ENCODE measurements at places on chromosomes 16 and 17.

GRCh38 chr16:66495440-66495839 lies 54.5 kb downstream of the TK2 start:
- no peak for DNase-seq

- peak; percentile 52 for DNase-seq
Measured at GRCh38 chr17:39235555-39236449, 10.1 kb upstream of the STAC2 start.

DNA sequence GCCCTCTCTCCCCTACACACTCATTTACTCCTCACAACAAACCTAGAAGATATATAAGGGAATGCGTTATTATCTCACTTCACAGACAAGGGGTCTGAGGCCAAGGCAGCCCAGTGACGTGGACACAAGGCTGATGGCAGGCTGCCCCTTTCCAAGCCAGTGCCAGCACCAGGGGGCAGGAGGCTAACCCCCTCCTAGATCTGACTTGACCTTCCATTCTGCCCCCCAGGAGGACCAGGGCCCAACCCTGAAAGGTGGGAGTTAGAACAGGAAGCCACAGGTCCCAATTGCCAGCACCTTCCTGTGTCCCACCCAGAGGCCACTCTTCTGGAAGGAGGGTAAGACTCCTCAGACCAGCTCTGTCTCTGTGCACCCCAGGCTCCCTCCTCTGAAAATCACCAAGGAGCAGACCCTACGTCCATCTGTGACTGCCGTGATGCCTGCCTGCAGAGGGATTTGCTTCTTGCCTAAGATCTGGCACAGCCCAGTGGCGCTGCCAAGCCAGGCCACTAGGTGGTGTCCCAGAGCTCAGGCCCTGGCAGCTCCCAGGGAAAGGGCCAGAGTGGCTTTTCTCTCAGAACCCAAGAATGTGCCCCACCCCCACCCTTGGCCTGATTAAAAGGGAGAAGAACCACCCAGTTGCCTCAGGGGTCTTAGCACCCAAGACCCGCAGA lies 42.4 kb upstream of the MRPS23 start:
- peak; percentile 82 for DNase-seq

DNA sequence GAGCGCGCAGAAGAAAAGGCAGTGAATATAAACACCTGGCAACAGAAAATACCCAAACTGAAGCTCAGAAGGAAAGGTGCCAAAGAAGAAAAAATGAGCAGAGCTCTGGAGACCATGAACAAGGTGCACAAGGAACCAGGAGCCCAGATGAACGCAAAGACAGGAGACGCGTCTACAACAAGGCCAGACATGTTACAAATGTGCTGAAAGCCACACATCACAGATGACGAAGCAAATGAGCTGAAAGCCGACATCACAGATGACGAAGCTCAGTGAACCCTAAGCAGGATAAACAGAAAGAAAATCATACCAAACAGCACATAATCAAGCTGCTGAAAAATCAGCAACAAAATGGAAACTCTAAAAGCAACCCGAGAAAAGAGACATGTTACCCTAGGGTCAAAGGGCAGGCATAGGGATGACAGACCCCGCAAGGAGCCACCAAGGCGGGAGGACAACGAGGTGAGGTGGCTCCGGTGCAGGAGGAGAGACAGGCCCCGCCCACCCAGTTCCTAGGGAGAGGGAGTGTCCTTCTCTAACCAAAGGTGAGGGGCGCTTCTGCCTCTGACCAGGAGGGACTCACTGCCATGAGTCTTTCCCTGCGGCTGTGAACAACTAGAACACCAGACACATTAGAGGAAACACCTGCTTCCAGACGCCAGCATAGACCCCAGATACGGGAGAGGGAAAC lies 39.1 kb downstream of the CCDC57 start:
- DNase-seq = no peak

- no peak for DNase-seq
Measured at GRCh38 chr16:86245351-86245750, 265.0 kb upstream of the FOXF1 start.

DNA sequence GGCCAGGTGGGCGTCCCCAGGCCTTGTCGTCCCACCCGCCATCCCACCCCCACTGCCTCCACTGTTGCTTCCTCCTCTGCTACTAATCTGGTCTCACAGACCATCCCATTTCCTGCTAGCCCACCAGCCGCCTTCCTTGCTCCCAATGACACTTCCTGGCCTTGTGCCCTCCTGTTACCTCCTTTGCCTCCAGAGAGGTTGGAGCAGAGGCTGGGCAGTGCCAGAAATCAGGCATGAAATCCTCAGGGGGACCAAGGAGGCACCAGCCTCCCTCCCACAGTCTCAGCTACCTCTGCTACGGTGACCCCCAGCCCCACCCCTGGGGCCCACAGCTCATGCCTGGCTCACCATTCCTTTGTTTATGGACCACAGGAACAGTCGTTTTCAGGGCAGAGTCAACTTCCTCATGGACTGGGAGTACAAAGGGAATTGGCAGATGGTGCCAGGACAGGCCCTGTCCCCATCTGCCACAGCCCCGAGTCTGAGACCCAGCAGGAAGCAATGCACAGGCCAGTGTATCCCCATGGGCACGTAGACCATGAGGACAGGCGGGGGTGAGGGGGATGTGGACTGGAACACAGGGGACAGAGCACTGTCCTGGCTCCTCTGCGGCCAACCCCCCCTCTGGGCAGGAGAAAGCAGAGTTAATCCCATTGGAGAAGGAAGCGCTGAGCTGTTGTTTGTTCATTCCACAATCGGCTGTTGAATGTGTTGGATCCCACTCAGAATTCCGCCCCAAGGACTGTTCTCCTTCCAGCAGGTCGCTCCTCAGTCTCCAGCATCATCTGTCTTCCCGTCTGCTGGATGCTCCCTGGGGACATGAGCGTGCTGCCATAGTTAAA lies 2.2 kb upstream of the CDH5 start:
- DNase-seq = peak; percentile 45

DNA sequence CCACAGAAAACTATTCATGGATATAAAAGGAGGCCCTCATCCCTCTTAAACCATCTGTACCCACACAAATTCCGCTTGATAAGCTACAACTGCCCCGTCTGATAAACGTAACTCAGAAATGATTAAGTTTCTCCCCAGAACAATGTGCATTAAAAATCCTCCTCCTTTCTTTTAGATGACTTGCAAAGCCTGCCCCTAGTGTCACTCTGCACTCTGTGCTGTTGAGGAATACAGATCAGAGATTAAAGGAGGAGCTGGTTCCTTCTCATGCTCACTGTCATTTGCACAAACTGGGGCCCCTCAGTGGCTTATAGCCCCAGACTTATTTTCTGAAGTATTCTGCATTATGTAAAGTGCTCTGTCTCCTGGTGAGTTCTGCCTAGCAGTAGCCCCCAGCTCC lies 33.3 kb downstream of the CDRT15 start:
- no peak for DNase-seq

DNA sequence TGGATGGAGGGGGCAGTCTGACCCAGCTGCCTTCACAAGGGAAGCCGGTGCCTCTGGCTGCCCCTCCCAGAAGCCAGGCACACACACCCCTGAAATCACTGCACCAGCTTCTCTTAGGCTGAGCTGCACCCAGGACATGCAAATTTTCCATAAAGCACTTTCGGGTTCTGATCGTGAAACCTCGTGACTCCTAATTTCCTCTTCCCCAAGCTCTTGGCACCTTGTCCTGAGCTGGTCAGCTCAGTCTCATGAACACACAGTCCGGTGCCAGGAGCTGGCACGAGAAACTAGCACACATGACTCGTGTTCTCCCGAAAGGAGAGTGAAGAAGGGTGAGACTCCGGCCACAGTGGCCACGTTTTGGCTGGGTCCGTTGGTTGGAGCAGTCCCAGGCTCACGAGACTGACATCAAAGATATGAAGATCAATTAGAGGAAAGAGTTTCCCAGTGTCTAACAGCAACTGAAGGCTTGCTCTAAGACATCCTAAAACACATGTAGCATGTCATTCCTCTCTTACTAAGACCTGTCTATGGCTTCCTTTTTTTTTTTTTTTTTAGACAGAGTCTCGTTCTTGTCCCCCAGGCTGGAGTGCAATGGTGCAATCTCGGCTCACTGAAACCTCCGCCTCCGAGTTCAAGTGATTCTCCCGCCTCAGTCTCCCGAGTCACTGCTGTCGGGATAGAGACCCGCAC lies 9.2 kb upstream of the ABR start:
- DNase-seq = no peak

- DNase-seq = no peak
Measured at GRCh38 chr16:86814256-86814655, 235.9 kb downstream of the FOXL1 start.

- DNase-seq = no peak
Measured at GRCh38 chr16:1309888-1310831, 724 bp downstream of the UBE2I start.

- no peak for DNase-seq
Measured at GRCh38 chr17:61422116-61422799, 22.6 kb downstream of the TBX2 start.

DNA sequence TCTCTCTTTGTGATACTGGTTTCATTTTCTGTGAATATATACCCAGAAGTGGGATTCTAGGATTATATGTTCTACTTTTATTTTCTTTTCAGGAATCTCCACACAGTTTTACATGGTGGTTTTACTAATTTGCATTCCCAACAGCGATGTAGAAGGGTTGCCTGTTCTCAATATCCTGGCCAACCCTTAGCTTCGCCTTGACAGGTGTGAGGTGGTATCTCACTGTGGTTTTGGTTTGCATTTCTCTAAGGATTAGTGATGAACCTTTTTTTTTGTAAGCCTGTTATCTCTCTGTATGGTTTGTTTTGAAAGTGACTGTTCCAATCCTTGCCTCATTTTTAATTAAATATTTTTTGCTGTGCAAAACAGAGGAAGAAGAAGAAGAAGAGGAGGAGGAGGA lies 937.7 kb downstream of the CDH8 start:
- DNase-seq = no peak

Measured in BE2C (cell line).